ENCODE measurements at places on chromosomes 7 and 10.

DNA sequence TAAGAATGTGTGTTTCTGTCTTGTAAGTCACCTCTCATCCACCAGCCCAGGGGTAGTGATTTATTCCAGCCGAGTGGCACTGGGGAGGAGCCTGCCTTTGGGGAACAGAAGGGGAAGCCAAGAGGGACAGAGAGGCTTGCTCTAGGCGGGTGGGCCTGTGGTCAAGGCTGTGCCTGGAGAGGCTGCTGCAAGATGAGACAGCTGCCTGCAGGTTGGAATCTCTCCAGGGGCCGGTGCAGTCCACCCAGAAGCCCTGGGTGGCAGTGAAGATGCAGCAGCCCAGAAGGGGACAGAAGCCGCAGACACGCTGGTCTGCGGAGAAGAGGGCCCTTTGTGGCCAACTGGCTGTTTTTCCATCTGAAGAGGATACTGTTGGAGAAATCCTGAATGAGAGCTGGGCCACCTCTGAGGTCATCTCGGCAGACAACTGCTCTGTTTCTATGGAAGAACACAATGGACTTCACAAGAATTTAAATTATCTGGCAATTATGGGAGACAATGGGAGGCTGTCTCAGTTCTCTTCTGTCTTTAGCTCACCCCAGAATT is 175.7 kb downstream of the GFRA1 start:
- no peak for DNase-seq

GRCh38 chr7:27693794-27694193 is 31.1 kb upstream of the HIBADH start:
- DNase-seq, result peak; percentile 40

GRCh38 chr10:5812283-5813090 is 747 bp downstream of the GDI2 start:
- peak; percentile 16 for DNase-seq

DNA sequence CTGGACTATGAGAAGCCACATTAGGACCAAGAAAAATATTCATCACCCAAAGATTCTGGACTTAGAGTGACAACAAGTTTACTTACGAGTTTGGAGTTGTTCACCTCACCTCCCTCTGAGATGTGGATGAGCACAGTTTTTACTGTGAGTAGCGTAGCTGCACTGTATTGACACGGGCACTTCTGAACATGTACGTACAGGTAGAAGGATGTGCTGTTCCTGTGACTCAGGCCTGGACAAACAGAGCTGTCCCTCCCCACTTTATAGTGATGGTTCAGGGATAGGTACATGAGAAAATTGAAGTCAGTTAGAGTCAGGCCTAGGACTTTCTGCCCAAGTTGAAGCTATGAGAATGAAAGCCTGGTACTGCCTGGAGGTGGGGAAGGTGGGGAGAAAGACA is 80.9 kb upstream of the DYNC1I1 start:
- no peak for DNase-seq

GRCh38 chr10:92845921-92846320 is 2.4 kb upstream of the EXOC6 start:
- DNase-seq, result no peak

GRCh38 chr7:64887756-64888508 is 15.1 kb upstream of the ZNF273 start:
- DNase-seq, result no peak

GRCh38 chr7:155805826-155806095 is 6.5 kb downstream of the SHH start:
- no peak for DNase-seq

DNA sequence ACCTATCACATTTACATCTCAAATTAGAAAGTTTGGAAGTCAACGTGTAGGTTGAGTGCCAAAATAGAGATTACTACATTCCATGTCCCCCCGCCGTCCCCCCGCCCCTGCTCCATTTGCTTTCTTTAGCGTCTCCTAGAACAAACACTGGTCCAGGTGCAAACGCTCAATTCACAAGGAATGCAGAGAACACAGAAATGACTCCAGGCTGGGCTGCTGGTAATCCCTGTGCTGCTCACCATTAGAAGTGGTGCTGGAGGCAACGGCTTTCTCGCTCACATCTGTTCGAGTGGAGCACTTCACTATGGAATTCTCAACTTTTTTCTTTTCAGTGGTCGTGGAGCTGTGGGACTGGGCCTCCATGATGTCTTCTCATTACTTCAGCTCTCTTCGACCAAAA is 14.1 kb downstream of the GLI3 start:
- DNase-seq, result no peak

- no peak for DNase-seq
Observed at GRCh38 chr7:19663816-19664462, 44.9 kb downstream of the POLR1F start.

DNA sequence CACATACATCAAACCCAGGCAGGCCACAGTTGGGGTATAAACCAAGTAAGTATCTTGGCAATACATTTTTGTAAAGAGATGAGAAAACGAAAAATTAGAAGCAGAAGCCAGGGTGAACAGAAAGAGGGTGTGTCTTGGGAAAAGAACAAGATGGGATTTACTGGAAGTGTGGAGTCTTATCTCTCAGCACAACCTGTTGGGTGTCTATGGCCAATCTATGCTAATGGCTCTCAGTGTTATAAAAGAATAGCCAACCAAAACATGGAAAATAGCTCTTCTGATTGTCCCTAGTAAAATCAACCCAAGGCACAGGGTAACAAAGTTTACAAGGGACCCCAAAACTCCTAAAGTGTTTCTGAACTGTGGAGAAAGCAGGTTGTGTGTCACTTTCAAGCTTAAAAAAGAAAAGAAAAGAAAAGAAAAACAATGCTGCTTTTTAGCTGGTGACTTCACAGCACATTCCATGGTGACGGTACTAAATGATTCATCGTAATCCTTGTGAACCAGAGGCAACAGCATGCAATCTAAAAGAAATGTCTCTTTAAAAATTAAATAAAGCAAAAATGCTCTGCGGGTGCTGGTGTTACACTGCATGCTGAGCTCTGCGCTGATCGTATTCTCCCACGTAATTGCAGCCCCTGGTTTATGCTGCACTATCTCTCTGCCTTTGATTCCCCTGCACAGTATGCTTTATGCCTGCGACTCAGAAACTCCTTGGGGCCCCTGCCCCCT is 100.8 kb downstream of the C10orf90 start:
- DNase-seq, result peak; percentile 80

DNA sequence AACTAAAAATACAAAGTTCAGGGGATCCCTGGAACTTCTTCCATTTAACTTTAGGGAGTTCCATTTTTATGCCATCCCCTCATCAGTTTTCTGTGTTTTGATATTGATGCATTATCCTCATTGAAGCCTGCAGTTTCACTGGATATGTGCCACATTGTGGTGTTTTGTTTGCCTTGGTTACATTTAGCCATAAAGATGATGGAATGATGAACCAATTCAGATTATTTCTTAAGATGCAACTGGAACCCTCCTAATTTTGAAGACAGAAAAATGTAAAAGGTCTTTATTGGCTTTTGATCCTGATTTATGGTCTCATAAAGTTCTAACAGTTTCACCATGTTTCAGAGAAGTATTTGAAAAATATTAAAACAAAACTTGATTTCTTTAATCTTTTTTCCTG is 314.2 kb upstream of the KLF6 start:
- DNase-seq, result no peak

DNA sequence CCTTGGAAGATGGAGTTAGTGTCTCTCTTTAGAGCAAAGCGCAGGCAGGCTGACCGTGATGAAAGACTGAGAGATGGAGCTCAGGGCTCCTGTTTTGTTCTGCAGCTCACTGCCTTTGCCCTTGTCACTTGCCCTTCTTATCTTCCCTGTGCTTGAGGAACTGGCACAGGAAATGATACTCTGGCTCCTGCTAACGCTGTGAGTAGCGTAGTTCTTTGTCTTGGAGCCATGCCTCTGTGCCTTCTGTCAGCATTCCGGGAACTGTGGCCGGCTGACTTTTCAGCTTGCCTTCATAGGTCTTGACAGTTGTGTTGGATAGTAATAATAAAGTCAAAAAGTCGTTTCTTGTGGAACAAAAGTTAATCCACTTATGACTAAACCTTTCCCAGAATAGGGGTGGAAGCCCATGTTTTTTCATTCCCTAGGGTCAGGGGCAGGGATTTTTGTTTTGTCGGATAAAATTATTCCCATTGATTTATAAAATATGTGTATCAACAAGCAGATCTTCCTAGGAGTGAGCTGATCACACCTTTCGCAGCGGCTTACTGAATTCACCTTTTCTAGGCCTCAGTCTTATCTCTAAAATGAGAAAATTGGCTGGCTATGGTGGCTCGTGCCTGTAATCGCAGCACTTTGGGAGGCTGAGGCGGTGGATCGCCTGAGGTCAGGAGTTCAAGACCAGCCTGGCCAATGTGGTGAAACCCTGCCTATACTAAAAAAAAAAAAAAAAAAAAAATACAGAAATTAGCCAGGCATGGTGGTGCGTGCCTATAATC is 16.6 kb upstream of the TMEM236 start:
- no peak for DNase-seq

DNA sequence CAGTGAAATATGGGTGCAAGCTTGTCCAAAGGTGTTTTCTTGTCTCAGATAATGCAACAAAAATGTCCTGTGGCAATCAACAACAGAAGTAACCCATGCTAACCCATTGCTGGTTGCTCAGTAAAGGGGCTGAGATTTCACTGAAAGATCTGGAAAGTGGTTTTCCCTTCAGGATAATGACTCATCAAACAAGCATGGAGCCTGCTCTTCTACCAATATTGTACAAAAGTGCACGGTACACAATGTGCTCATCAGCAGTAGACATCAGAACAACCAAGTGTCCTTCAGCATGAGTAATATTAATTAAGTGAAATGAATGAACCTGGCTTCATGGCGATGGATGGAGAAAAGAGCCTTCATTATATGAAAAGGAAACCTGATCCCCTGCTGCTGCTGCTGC is 287.1 kb upstream of the NEBL start:
- no peak for DNase-seq

- DNase-seq, result no peak
Observed at GRCh38 chr10:8247191-8247590, 192.7 kb downstream of the GATA3 start.

GRCh38 chr10:124315591-124316270 is 103.0 kb downstream of the OAT start:
- no peak for DNase-seq

DNA sequence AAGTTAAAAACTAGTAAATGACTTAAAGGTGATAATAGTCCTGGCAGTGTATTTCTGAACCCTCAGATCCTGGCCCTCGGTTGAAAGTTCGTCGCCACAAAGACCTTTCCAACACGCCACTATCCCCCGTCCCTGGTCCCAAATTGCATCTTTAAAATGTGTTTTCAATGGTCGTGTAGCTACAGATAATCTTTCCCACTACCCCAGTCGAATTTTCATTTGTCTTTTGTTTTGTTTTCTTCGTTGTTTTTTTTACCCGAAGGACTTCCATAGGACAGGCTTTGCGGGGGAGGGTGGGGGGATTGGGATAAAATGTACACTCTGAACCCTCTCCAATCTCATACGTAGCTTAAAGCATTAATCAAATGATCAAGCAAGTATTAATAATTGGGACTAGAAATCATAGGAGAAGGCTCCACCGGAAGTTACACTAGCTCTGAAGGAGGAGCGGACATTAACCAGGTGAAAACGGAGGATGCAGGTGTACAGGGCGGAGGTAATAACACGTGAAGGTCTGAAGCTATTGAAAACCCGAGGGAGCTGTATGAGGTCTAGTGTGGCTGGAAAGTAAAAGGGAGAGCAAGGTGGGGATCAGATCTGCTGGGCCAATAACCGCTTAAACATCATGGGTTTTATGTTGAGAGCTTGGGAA is 32.8 kb upstream of the PHF14 start:
- DNase-seq, result no peak

GRCh38 chr10:95260397-95260881 is 30.4 kb downstream of the PDLIM1 start:
- DNase-seq, result peak; percentile 93

DNA sequence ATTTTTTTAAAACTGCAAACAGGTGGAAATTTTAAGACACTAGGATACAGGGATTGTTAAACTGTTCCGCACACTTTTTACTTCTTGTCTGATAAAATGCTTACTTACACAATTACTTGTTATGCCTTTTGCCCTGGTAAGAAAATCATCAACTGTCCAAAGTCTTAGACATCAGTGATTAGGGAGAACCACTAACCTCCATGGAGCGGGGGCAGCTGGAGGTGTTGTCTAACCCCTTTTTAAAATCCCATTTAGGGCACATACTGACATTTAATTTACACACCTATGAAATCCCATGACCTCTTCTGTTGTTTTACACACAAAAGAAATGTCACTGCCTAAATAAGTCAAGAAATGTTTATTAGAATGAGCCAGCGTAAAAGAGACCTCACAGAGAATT is 65.7 kb downstream of the TRIM24 start:
- no peak for DNase-seq

DNA sequence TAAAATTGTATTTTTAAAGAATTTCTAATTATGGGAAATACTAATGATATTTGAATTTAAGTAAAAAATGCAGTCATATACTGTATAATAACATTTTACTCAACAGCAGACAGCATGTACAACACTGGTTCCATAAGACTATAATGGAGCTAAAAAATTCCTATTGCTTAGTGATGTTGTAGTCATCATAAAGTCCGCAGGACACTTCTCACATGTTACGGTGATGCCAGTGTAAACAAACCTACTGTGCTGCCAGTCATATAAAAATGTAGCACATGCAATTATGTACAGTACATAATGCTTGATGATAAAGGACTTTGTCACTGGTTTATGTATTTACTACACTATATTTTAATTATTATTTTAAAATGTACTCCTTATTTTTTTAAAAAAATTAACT is 629.3 kb downstream of the IPMK start:
- no peak for DNase-seq

DNA sequence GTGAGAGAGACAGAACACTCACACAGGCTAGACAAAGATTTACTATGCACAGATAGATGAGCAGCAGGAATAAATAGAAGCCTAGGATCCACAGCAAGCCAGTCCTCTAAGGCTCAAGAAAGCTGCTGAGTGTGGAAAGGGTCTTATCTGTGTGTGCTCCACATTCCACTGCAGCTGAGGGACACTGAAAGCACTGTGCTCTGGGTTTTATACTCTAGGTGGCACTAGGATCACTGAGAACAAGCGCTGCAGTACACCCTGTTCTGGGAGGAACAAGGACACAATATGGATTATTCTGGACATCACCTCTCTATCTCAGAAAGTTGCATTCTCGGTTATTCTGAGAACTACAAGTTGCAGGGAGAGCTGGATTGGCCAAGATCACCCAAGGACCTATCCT is 4.9 kb upstream of the KLHL7 start:
- no peak for DNase-seq

DNA sequence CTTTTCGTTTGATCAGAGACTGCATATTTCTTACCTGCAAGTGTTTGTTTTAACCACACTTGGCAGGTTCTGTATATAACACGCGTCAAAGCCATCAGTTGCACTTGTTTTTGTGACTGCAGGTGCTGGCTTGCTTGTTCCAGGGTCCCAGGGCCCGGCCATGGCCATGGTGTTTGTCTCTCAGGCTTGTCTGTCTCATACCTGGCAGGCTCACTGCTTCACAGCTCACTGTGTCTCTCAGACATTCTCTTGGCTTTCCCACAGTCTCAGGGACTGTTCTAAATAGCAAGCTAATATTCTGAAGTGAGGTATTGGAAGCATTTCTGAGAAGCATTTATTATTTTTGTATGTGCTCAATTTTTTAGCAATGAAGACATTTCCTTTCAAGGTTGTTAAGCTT is 46.9 kb downstream of the GPR141 start:
- DNase-seq, result no peak
